GM12878 (cell line): ENCODE measurements at places on chromosomes 16 and 17. TPM values are rescaled to one million over a fixed set of nuclear protein-coding genes. Genes with fewer than 3 reads are reported as not detected.

DNA sequence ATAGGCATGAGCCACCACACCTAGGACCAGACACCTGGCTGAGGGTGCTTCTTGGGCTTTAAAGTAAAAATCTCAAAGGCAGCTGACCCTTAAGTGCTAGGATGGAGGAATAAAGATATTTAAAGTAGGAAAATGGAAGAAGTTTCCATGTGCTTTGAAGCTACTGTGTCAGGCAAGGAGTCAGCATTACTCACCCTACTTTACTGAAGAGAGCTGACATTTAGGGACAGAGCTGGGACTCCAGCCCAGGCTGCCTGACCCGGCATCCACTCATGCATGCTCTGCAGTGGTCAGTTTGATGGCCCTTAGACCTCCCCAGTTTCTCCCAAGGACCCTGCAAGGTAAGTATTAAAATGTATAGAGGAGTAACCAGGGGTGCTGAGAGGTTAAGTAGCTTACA lies 124.7 kb upstream of the PLCG2 start:
- no peak for DNase-seq
- no peak overlapping the region for H3K27ac ChIP-seq
- H3K4me3 ChIP-seq = no peak overlapping the region
- no peaks in the 10 kb centered on the region for H3K27me3 ChIP-seq

IL21R gene
- 105 and 129 TPM in 2 replicates for polyA plus RNA-seq

DNA sequence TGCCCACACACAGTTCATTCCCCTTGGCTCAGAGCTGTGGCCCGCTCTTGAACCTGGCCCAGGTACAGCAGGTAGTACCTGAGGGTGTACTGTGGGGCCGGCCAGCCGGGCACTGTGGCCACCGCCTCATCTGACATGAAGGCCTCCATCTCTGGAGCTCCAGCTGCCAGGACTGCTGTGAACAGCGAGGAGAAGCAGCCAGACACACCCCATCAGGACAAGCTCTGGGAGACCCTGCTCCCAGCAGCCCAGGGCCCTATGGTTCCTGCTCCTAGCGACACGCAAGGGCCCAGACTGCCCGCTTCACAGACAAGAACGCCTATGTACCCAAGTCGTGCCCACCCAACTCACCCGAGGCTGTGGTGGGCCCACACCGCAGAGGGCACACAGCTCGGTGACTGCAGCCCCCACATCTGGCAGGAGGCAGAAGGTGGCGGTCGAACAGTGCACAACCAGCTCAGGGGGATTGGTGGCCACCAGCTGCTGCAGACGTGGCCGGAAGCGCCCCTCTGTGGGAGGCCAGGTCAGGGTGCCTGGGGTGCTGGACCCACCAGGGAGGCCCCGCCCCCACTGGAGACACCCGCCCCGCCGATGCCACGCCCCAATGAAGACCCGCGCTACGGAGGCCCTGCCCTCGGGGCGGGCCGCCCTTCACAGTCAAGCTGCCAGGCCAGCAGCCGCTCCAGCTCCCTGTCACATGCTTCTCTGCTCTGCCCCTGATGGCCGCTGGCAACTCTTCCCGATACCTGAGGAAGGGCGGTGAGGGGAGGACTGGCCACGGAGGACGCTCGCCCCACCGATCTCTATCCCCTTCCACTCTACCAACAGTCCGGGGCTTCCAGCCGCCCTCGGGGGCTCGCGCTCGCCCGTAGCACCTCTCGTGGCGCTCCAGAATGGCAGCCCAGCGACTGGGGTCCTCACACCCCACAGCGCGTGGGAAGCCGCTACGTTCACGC lies 1.1 kb upstream of the STUB1 start:
- no peaks in the 10 kb centered on the region for H3K27me3 ChIP-seq
- H3K4me1 ChIP-seq = peaks cover 15% of the 10 kb centered on the region

GRCh38 chr17:4672055-4672630 lies 30.7 kb upstream of the ALOX15 start:
- no peak overlapping the region for H3K4me3 ChIP-seq
- H3K4me1 ChIP-seq = no peaks in the 10 kb centered on the region
- H3K27me3 ChIP-seq = no peaks in the 10 kb centered on the region
- H3K36me3 ChIP-seq = peaks cover 40% of the 10 kb centered on the region
- H3K27ac ChIP-seq = no peak overlapping the region
- no peak for DNase-seq

- DNase-seq = no peak
- H3K27me3 ChIP-seq = no peaks in the 10 kb centered on the region
- no peaks in the 10 kb centered on the region for H3K4me1 ChIP-seq
- H3K27ac ChIP-seq = no peak overlapping the region
- H3K36me3 ChIP-seq = no peaks in the 10 kb centered on the region
Observed at GRCh38 chr16:65689726-65690125, 567.9 kb upstream of the CDH11 start.
